Memory B cell (primary cell): ENCODE measurements at places on chromosomes 1 and 21.

DNA sequence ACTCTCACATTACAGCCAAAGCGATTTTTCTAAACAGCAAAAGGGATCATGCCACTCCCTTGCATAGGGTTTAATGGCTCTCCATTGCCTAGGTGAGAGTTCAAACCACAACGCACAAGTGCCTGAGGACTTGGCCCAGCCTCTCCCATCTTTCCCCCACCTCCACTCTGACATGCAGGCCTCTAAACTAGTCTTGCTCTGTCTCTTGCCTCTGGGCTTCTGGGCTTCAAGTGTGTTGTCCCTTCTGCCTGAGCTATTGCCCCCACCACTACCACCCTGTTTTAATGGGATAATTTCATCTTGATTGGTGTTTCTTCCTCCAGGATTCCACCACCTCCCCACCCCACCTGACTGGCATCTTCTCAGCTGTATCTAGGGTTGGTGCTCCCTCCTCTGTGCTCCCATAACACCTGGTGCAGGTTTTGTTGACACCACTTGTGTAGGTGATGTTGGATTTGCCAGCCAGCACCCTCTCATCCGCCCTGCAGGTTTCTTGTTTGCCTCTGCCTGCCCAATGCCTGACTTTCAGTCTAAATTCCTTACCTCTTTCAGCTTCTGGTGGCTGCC lies 2.7 kb upstream of the ZBTB21 start:
- no peak for DNase-seq

DNA sequence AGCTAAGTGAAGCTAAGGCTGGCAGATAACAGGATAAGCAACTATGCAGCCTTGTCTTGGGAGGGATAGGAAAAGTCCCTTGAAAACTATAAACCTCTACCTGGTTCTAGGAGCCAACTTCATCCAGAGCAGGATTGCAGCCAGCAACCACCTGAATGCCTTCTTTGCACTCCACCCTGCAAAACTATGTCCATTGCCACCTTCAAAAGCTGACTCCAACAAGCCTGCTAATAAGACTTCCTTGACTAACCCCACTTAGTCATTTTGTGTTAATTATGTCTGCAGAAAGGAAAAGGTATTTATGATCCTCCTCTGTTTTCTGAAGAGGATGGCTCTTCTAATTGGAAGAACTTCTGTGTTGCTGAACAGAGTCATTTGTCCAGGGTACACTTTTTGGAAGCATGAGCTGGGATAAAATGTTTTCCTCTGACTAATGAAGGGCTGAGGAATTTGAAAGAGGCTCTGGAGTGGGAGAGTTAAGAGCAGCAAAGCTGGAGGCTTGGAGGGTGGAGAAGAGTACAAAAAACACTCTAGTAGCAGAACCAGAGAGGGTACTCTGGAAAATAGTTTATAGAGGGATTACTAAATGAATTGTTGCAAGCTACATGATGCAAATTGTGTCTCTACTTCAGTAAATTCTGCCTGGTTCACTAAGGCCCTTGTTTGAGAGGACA lies 9.6 kb upstream of the RIMKLA start:
- no peak for DNase-seq

DNA sequence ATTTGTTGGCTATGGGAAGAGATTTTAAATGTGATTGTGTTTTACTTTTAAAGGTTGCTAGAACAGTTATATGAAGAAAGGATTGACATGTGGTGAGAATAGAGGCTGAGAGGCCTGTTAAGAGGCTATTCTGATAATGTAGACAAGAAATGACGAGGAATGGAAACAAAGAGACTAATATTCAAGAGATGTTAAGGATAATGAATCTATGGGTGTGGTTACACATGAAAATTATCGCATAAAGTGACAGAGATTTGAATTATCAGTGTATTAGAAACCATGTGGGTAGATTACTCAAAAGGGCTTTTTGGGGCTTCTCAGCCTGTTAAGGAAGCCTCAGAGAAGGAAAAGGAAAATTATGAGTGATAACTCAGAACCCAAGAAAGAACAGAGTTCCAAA lies 120.4 kb downstream of the MACF1 start:
- no peak for DNase-seq

GRCh38 chr1:168084396-168085231 lies 52.1 kb downstream of the GPR161 start:
- peak; percentile 46 for DNase-seq

- no peak for DNase-seq
Observed at GRCh38 chr1:244154508-244154871, 103.4 kb downstream of the ZBTB18 start.

GRCh38 chr1:23337869-23338268 lies 6.2 kb downstream of the HNRNPR start:
- DNase-seq, result no peak

- no peak for DNase-seq
Observed at GRCh38 chr1:246295340-246295739, 211.7 kb downstream of the SMYD3 start.

GRCh38 chr1:56081173-56081572 lies 498.2 kb downstream of the PLPP3 start:
- no peak for DNase-seq

DNA sequence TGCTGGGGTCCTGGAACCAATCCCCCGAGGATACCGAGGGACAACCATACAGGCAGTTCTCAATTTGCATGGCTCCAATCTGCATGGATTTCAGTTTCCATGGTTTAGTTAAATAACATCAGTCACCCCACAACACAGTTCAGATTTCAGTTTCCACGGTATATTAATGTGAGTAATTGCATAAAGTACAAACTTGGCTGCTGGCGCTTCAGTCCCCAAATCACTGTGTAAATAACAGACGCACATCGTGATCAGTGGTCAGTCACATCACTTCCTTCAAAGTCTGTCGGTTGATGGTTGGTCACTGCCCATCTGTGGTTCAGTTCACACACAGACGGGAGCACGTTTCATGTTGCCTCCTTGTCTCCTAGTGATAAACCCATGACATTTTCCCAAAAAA lies 66.4 kb upstream of the LPGAT1 start:
- no peak for DNase-seq

GRCh38 chr1:67803380-67804279 lies 29.6 kb downstream of the GNG12 start:
- DNase-seq, result no peak

- DNase-seq, result no peak
Observed at GRCh38 chr21:28883931-28884330, 108.7 kb downstream of the LTN1 start.

DNA sequence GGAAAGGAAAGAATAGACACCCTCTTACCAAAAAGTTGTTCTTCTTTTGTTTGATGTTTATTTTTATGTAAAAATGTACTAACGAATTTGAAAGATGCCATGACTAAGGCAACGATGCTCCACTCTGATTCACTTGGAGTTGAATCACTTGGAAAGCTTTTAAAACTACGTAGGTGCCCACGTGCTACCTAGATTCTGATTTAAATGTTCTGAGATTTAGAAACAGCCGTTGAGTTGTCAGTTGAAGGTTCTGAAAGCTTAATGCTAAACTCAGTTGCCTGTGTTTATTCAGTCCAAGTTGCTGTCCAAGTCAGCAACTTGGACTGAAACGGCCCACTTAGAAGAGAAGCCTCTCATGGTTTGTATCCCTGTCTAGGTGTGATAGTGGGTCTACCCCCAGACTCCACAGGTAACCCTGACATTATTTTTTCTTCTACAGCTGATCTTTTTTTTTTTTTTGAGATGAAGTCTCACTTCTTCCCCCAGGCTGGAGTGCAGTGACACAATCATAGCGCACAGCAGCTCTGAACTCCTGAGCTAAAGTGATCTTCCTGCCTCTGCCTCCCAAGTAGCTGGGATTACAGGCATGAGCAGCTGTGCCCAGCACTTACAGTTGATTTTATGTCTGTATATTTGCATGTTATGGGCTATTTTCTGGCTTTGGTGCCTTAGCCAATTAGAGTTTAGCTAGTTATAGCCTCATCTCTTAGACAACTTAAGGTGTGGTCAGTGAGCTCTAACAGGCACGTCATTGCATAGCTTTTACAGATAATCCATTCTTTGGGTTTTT lies 1.4 kb upstream of the VAMP4 start:
- no peak for DNase-seq

- no peak for DNase-seq
Observed at GRCh38 chr1:119827010-119827409, 15.8 kb upstream of the REG4 start.

DNA sequence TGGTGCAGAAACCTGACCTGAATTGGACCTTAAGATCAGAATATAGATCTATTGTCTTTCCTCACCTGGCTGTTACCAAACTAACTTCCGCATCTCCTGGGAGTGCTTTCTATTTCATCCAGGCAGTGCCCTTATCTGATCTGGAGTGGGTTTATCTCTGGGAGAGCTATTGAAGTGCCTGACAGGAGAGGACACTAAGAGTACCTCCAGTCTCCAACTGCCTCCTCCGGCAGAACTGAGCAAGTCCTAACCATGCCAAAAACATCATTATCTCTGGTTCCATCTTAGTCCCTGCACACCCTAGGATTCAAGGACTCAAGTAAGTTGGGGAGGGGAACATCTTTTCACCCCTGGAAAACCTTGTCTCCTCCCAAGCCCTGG lies 12.4 kb upstream of the KCNJ15 start:
- DNase-seq, result no peak

- no peak for DNase-seq
Observed at GRCh38 chr1:228488125-228488817, 1.1 kb downstream of the RNF187 start.

DNA sequence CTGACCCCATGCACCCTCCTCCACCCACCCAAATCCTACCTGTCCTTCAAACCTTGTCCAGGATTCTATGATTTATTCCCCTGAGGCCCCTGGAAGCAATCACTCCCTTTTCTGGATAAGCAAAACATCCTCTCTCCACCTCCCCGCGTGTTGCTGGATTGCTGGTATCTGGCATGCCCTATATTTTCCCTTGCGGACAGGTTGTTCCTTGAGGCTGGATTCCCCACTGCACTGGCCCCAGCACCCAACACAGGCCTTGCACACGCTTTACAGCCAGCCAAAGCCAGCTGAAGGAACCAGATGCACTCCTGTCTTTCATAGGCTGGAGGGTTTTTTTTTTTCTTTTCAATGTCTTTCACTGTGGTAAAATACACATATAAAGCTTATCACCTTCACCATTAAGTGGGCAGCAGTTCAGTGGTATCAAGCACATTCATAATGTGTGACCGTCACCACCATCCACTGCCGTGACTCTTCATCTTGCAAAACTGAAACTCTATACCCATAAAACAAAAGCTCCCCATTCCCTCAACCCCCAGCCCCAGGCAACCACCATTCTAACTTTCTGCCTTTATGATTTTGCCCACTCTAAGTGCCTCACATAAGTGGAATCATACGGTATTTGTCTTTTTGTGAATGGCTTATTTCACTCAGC lies 50.9 kb downstream of the TOR1AIP2 start:
- DNase-seq, result no peak

DNA sequence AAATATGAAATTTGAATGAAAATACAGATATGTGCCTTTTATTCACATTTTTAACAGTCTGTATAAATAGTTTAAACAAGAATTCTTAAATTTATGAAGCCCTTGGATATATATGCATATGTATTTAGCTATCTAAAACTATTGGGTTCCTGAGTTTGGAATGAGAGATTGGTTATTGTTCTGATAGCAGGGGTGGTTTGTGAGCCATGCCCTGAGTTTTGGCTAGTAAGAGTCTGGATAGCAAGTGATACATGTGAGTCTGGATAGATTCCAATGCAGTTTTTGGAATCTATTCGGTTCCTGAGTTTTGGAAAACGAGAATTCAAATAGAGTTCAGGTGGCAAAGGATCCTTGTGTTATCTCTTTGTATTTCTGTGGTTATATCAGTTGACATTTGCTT lies 2.8 kb downstream of the MAN1A2 start:
- no peak for DNase-seq

DNA sequence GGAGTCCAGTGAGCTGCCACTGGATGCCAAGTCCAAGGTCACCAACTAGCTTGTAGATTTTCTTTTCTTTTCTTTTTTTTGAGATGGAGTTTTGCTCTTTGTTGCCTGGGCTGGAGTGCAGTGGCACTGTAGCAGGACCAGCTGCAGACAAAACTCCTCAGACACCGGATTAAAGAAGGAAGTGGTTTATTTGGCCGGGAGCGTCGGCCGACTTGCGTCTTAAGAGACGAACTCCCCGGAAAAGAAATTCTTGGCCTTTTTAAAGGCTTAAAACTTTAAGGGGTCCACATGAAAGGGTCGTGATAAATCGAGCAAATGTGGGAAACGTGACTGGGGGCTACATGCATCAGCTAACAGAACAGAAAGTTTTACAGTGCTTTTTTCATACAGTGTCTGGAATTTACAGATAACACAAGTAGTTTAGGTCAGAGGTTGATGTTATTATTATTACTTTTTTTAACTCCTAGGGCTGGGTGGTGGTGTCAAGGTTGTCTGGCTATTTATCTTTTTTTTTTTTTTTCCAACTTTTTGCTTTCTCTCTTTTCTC lies 36.4 kb upstream of the CFAP126 start:
- DNase-seq, result no peak

DNA sequence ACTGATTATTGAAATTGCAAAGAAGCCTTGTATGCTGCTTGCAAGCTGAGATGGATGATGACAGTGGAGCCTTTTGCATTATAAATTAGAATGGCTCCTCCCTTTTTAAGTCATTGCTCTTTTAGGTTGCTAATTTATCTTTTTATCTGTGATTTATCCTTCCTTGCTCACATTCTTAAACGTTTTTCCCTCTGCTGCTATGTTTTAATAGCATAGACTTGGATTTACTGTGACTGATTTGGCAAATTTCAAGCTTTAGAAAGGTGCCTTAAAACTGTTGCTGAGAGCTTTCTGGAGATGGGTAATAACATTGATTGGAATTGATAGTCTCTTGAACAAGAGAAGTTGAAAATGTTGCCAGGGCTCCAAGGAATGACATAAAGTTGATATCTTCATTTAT lies 313.5 kb upstream of the SGIP1 start:
- no peak for DNase-seq

DNA sequence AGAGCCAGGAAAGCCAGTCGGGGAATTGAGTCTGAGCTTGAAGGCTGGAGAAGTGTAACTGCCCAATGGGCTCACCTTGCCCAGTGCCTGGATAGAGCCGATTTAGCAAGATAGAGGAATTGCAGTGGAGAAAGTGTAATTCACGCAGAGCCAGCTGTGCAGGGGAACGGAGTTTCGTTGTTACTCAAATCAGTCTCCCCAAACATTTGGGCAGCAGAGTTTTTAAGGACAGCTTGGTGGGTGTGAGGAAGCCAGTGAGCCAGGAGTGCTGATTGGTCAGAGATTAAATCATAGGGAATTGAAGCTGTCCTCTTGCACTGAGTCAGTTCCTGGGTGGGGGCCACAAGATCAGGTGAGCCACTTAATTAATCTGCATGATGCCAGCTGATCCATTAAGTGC lies 28.4 kb upstream of the NLRP3 start:
- no peak for DNase-seq

- peak; percentile 14 for DNase-seq
Observed at GRCh38 chr1:91404151-91405012, at the start of gene HFM1. Gene HFM1 (minus strand): TSS chr1:91404837. CDS start chr1:91401082, 3,755 bp downstream.

GRCh38 chr1:236353813-236354212 lies 40.3 kb upstream of the EDARADD start:
- no peak for DNase-seq
